ENCODE measurements at places on chromosomes 16 and 17.

GRCh38 chr17:42928714-42929496, 28.3 kb downstream of the G6PC1 start:
- peak; percentile 29 for DNase-seq

- no peak for DNase-seq
Measured at GRCh38 chr17:2794111-2794803, 2.0 kb upstream of the RAP1GAP2 start.

DNA sequence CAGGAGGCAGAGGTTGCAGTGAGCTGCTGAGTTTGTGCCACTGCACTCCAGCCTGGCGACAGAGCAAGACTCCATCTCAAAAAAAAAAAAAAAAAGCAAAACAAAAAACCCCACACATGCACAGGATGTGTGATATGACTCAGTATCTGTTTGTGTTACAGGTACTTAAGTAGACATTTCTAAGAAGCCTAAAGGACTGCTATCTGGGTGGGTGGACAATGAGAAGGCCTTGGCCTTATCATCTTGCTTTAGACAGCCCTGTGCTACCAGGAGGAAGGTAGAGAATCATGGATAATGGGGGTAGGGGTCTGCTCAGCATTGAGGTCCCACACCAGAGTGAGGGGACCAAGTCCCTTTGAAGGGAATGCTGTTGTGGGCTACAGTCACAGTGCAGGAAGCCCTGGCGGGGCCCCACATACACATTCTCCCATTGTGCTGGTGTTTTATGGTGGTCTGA, 26.7 kb downstream of the PLD6 start:
- DNase-seq: peak; percentile 55

DNA sequence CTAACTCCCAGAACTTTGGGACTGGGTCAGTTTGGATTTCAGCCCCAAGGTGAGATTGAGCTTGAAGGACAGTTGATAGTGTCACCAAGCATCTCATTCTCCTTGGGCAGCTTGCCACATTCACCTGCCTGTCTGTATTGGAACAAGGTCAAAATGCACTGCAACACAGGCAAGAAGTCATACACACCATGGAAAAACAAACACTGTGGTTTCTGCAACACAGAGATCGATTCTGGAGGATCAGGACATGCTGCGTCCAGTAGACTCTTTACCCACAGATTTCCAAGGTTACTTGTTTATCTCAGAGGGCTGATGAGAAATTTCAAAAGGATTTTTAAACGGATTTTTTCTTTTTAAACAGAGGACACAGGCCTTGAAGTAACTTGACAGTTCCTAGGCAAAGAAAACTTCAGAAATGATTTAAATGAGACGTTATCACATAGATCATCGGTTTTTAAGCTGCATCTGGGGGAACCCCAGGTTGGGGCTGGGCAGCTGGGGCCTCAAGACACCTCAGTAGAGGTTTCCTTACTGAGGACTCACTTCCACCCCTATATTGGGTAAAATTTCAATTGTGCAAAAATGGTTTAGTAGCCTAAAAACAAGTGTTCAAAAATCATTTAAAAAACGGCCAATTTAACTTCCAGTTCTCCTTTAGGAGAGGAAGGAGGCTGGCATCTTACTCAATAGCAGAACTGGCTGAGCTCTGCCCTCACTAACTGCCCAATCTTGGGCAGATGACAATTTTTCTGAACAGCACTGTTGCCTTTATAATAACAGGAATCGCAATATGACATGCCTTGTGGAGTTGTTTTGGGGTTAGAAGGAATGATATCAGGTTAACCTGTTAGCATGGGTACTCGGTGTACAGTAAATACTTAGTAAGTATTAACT, 299.3 kb downstream of the XYLT1 start:
- DNase-seq: no peak

- no peak for DNase-seq
Measured at GRCh38 chr17:64401941-64402340, 11.3 kb upstream of the PECAM1 start.

- DNase-seq: no peak
Measured at GRCh38 chr17:16418685-16419068, 3.3 kb downstream of the TRPV2 start.

- no peak for DNase-seq
Measured at GRCh38 chr17:55699181-55699860, 23.3 kb downstream of the TMEM100 start.

DNA sequence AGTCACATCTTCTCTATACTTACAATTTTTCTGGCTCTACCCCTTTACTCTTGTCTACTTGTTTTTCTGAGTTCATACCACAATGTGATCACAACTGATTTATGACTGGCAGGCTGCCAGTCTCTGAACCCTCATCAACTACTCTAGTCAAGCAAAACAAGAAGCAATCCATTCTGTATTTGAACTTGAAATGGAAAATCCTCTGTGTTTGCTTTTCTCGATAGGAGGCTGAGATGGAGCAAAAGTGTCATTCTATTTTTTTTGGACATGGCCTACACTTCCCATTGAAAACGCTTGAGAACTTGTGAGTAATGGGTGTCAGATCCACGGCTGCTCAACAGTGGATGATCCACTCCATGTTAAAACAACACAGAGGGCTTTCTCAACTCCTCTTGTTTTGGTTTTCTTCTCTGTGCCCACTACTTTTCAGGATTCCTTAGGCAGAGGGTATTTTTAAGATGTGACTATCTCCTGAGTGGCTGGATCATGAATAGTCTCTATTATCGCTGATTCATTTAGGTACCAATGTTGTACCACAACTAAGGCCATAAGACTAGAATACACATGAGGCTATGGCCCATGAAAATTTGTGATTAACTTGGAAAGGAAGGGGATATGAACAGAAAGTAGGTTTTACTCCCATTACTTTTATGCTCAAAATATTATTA, 11.7 kb downstream of the TMEM100 start:
- no peak for DNase-seq

DNA sequence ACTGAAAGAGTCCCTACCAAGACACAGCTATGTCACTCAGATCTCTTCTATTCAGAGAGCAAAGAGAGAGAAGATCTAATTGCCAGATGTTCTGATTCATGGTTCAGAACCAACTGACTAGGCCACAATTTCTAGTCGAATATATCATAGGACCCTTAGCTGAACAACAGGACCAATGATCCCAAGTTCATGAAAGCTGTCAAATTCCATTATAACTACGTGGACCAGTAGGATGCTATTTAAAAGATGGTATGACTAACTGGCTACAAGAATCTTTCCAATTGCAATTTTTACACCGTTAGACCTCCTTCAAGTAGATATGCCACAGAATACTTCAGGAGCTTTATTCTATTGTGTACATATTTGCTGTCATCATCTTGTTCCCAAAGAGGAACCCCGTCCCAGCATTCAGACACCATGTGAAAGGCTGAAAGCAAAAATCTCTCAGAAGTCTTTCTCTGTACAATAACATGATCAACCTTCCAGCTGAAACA, 26.0 kb downstream of the DCUN1D3 start:
- DNase-seq: no peak

DNA sequence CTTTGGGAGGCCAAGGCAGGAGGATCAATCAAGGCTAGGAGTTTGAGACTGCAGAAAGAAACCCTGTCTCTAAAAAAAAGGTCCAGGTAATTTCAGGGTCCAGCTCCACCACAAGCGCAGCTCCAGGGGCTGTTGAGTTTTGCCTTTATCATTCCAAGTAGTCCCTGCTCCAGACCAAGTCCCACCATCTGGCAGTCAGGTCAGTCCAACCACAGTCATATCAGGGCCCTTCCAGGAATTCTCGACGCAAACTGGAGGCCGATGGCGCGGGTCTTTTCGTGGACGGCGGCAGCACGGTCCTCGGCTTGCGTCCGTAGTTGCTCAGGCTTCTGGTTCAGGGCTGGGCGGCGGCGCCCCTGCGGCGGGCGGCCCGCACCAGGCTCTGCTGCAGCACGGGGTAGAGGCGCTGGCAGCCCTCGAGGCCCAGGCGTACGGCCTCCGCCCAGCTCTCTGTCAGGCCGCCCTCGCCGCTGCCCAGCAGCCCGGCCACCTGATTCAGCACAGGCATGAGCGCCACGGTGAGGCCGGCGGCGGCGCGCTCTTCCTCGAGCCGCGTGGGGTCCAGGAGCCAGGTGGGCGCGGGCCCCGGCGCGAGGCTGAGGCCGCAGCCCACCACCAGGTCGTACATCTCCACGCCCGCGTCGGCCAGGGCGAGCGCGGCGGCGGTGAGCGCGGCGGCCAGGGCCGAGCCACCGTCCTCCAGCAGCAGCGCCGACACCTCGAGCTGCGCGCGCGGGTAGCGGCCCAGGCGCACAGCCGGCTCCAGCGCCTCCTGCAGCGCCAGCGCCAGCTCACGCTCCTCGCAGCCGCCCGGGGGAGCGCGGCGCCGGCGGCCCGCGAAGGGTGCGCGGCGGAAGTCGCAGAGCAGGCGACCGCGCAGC, 752 bp downstream of the EXOSC6 start:
- DNase-seq: peak; percentile 51

DNA sequence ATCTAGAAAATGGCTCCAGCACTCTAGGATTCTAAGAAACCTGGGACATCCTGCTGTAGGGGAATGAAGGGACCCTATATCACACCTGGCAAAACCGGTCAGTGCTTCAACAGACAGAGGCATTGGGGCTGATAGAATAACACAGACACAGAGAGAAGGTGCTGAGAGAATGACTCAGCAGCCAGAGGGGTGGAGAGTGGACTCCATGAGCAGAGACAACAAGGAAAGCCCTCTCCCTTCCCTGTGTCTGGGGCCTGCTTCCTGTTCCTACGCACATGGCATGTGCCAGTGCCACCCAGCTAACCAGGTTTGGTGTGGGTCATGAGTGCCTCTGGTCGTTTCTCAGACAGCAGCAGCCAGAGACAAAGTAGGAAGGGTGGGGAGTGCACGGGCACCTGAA, 140.3 kb downstream of the CCT6B start:
- DNase-seq: no peak

DNA sequence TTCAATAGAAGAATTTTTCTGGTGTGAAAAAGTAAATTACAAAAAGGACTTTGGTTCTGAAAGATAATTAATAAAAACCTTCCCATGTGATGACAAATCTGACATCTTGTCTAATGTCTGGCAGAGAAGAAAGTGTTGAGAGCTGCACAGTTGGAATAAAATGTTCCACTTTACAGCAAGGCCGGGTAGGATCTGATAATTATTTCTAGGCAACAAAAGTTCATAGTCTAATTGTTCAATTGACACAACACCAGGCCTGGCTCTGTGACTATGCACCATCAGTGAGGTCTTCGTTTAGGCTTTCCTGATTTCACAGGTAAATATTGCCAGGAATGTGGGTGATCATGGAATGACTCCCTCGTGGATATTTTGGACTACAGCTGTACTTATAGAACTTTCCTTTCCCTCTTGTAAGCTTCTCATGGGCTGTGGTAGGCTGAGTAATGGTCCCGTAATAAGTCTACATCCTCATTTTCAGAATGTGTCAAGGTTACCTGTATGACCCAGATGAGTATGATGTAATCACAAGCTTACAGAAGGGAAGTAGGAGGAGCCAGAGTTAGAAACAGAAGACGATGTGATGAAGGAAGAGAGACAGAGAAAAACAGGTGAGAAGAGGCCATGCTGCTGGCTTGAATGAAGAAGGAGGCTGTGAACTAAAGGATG, 217.0 kb downstream of the CDH13 start:
- DNase-seq: no peak
